Stimulated activated CD4-positive, alpha-beta T cell treated with anti-CD3 and anti-CD28 coated beads, Interleukin-1b, Interleukin-23, amount 100 ng/mL, for 4 hours (primary cell): ENCODE measurements at places on chromosomes 4 and X.

GRCh38 chrX:13808865-13809264 lies 8.0 kb downstream of the GPM6B start:
- no peak for DNase-seq

GRCh38 chr4:70399319-70399718 lies 1.6 kb downstream of the OPRPN start:
- no peak for DNase-seq

DNA sequence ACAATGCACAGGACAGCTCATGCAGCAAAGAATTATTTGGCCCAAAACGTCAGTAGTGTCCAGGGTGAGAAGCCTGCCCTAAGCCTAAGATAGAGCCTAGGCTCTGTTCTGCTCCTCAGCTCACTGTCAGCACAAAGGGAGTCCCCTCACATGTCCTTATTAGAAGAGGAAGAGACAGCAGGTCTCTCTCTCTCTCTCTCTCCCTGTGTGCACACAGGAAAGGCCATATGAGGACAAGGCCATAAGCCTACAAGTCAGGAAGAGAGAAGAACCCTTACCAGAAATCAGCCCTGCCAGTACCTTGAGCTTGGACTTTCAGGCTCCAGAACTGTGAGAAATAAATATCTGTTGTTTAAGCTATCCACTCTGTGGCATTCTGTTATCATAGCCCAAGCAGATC lies 20.4 kb downstream of the FAM184B start:
- DNase-seq: no peak

DNA sequence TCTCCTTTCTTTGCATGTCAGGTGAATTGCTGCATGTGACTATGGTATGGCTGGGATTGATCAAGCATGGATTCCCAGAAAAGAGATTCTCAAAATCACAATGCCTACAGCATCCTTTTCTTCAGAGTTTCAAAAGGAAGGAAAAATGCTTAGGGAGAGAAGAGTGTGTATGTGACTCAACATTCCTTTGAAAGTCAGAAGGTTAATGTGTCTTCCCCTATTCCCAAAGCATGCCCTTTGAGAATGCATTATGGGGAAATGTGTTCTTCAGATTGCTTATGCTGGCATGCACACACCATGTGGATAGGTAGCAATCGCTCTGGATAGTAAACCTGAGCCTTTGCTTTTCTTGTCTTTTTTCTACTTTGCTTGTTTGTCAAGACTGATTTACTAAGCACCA lies 78.5 kb downstream of the ELOVL6 start:
- no peak for DNase-seq

- DNase-seq: no peak
Measured at GRCh38 chr4:159267869-159268285, 165.0 kb downstream of the RAPGEF2 start.

- no peak for DNase-seq
Measured at GRCh38 chr4:67988991-67989390, 25.7 kb upstream of the TMPRSS11A start.

DNA sequence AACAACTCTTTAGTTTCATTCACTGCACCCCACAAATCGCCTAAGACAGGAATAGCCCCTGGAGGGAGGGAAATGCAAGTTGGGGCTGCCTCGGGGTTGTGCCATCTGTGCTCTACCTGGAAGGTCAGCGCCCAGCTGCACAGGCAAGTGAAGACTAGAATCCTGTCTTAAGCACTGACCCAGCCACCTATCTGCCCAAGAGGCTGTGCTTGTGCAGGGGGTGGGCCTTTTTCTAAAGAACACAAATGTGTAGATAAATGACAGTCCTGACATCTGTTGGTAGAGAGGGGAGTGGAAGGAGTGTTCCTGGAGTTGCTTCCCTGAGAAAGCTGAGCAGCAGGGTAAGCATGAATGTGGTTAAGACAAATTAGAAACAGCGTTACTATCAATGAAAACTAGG lies 15.7 kb downstream of the ZNF518B start:
- no peak for DNase-seq

GRCh38 chrX:10007621-10008020 lies 40.5 kb downstream of the CLDN34 start:
- no peak for DNase-seq

- DNase-seq: no peak
Measured at GRCh38 chr4:90219822-90220221, 92.6 kb downstream of the CCSER1 start.

GRCh38 chr4:114226968-114227760 lies 247.7 kb upstream of the ARSJ start:
- no peak for DNase-seq

GRCh38 chr4:182354867-182355266 lies 111.7 kb downstream of the TENM3 start:
- no peak for DNase-seq

GRCh38 chr4:110869114-110869513 lies 246.2 kb upstream of the PITX2 start:
- no peak for DNase-seq

- DNase-seq: no peak
Measured at GRCh38 chrX:101160001-101160400, 59.6 kb upstream of the DRP2 start.

DNA sequence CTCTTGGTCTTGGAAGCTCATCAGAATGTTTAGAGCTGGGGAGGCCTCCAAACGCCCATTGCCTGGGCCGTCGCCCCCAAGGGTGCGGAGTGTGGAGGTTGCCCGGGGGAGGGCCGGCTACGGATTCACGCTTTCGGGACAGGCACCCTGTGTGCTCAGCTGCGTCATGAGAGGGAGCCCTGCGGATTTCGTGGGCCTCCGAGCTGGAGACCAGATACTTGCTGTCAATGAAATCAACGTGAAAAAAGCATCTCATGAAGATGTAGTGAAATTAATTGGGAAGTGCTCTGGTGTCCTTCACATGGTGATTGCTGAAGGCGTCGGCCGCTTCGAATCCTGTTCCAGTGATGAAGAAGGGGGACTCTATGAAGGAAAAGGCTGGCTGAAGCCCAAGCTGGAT lies 23.3 kb downstream of the RGS12 start:
- no peak for DNase-seq

GRCh38 chr4:78764498-78764961 lies 11.6 kb upstream of the BMP2K start:
- no peak for DNase-seq

DNA sequence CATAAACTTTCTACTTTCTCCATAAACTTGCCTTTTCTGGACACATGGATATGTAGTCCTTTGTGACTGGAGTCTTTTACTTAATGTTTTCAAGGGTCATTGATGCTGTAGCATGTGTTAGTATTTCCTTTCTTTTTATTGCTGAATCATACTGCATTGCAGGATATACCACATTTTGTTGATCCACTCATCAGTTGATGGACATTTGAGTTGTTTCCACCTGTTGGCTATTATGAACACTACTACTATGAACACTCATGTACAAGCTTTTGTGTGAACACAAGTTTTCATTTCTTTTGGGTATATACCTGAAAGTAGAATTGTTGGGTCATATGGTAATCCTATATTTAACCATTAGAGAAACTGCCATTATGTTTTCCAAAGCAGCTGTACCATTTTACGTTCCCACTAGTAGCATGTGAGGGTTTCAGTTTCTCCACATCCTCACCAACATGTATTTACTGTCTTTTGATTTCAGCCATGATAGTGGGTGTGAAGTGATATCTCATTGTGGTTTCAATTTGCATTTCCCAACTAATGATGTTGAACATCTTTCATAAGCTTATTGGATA lies 26.3 kb upstream of the GPM6B start:
- no peak for DNase-seq

DNA sequence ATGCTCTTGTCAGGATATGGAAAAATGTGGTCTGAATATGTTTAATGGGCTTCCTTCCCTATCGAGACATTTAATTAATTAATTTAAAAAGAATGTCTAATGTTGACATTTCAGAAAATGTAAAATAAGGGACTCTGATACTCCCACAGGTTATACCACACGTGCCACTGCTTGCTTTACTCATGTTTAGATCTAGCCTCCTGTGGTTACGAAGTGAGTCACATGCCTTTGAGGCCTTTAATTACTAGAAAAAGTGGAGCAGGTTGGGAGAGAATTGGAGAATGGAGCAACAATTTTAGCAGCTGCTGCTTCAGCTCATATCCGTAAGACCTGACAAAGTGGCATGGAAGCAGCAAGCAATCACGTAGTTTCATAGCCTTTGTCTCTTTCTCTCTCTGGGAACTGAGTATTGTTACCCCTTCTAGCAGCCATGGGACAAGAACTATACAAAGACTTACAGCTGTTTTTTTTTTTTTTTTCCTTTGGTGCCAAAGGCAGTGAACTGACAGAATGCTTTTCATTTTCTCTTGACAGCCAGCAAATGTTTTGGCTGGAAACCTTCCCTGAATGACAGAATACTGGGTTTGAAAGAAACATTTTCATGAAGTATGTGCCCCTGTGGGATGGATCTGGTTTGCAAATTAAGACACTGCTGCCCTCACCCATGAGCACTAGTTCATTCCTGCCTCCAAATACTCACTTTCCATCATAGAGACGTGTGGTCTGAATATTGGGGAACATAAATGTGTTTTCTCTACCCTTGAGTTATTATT lies 355.1 kb upstream of the PABPC5 start:
- no peak for DNase-seq

DNA sequence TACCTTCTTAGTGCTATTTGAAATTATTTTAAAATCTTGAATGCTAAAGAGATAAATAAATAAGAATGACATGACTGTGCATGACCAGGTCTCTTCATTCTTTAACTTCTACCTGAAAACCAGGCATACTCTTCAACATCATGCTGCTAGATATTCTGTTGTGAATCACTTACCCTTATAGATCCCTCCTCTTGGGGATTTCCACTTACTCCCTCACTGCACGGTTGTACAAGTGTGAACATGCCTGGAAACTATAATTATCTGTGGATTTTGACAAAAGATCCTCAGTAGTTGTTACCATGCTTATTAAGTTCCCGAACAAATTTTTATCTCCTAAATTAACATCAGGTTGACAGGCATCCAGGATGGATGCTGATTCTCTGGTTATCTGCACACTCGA lies 54.3 kb downstream of the ADGRL3 start:
- DNase-seq: no peak

- no peak for DNase-seq
Measured at GRCh38 chrX:21382715-21383114, 8.5 kb downstream of the CNKSR2 start.

DNA sequence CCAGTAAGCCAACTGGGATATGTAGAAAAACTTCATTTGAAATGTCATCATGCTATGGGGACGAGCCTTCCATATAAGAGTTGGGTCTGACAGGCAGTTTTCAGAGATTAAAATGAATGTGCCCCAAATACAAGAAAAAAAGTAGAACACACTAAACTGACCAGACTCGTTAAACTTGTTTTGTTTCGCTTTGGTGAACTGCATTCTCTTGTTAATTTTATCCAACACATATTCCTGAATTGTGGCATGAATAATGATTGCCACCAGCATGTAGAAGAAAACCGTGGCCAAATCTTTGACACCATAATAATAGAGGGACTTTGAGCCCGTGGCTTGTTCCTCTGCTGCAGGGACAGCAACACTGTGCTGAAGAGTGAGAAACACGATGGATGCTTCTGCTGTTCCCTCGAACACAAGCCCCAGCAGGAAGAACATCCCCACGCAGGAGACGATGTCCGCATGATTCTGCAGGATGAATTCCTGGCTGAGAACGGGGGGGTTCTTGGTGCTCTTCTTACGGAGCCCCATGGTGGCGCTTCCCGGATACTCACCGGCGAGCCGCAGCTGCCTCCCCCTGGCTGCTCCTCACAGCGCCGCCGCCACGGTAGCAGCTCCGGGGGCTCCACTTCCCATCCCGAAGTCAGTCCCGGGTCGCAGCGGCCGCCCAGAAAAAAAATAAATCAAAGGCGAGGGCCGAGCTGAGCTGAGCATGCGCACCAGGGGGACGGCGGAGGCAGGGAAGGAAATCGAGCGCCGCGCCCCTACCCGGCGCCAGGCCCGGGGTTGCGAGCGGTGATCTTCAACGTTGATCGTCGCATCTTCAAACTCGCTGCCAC lies at the start of gene TRAM1L1:
TSS of gene TRAM1L1 (minus strand) at position 711 of the 836 bp plus-strand sequence. CDS start at position 528, 183 bp downstream.
- DNase-seq: no peak
